Spinal cord (tissue), 10 donors: ENCODE measurements at places on chromosomes 2 and 18.

DNA sequence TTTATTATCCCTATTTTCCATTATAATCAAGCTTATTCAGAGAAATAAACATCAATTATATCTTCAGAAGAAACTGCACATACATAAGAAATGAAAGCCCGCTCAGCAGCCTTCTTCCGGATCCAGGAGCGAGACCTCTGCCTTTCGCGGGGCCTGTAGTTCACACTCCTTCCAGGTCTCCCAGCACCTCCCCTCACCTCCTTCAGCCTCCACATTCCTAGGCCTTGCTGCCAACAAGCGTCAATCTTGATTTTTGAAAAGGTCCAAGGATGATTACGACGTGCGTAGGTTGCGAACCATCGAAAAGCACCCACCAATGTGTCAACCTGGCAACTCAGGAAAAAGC lies 355 bp upstream of the KIDINS220 start:
- H3K36me3 ChIP-seq: no peaks in the 10 kb centered on the region
- no peak overlapping the region for H3K27ac ChIP-seq
- peak overlapping the region; percentile 26 for H3K4me3 ChIP-seq

DNA sequence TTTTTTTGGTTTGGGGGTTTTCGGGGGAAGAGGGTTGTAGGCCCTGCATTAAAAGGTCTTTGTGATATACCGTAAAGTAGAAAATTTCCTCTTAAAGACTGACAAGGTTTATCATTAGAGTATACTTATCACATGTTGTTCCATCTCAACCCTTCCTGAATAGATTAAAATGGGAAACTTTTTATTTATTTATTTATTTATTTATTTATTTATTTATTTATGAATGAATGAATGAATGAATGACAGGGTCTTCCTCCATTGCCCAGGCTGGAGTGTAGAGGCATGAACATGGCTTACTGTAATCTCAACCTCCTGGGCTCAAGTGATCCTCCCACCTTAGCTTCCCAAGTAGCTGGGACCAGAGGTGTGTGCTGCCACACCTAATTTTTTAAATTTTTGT lies 48.5 kb upstream of the SLC3A1 start:
- H3K4me3 ChIP-seq: no peak overlapping the region
- peaks cover 6% of the 10 kb centered on the region for H3K36me3 ChIP-seq
- H3K4me1 ChIP-seq: no peaks in the 10 kb centered on the region
- H3K27me3 ChIP-seq: no peaks in the 10 kb centered on the region

- no peak overlapping the region for H3K27ac ChIP-seq
- H3K4me3 ChIP-seq: no peak overlapping the region
- H3K27me3 ChIP-seq: no peaks in the 10 kb centered on the region
- no peak for DNase-seq
- H3K36me3 ChIP-seq: peaks cover 2% of the 10 kb centered on the region
- no peaks in the 10 kb centered on the region for H3K4me1 ChIP-seq
Measured at GRCh38 chr2:19886261-19886660, 15.5 kb downstream of the TTC32 start.

DNA sequence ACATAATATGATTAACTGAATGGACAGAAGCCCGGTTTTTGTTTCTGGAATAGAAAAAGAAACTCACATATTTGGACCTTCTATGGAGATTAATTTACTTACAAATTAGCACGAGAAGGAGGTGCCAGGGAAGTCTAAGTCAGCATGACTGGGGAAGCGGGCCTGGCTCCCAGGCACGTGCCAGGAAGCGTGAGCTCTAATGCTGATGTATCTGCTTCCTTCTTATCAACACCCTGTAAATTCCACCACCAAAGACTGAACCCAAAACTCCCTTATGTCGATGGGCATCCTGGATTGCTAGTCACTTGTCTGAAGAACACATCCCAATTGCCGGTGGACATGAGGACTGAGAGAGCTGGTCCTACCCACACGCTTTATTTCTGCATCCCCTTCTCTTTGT lies 134.5 kb downstream of the GALNT14 start:
- H3K27ac ChIP-seq: no peak overlapping the region
- peaks cover 9% of the 10 kb centered on the region for H3K4me1 ChIP-seq
- DNase-seq: no peak

- no peaks in the 10 kb centered on the region for H3K36me3 ChIP-seq
- DNase-seq: no peak
- no peak overlapping the region for H3K4me3 ChIP-seq
- peaks cover 8% of the 10 kb centered on the region for H3K4me1 ChIP-seq
- no peaks in the 10 kb centered on the region for H3K27me3 ChIP-seq
- H3K27ac ChIP-seq: no peak overlapping the region
Measured at GRCh38 chr2:191556463-191556862, 121.5 kb upstream of the NABP1 start.

DNA sequence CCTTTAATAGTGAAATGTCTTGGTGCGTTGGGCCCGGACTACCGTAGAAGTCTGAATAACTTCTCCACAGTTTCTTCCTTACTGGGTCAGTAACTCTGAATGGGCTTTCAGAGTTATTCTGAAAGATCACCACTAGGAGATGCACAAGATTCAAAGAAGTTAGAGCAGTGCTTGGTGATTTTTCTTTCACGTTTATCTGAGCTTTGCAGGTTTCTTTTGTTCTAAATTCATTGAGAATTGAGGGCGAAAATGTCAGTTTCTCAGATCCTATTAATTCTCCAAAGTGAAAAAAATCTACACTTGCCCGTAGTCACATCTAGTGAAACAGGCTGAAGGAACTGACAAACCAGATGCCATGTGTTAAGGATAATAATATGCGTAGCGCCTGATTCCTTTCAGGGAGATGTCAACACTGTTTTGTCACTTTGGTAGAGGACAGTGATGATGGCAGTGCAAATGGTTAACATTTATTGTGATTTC lies 70.1 kb downstream of the QPCT start:
- DNase-seq: peak; percentile 89
- no peaks in the 10 kb centered on the region for H3K27me3 ChIP-seq
- no peaks in the 10 kb centered on the region for H3K36me3 ChIP-seq
- H3K4me3 ChIP-seq: peak overlapping the region; percentile 7
- H3K4me1 ChIP-seq: no peaks in the 10 kb centered on the region
- H3K27ac ChIP-seq: no peak overlapping the region

DNA sequence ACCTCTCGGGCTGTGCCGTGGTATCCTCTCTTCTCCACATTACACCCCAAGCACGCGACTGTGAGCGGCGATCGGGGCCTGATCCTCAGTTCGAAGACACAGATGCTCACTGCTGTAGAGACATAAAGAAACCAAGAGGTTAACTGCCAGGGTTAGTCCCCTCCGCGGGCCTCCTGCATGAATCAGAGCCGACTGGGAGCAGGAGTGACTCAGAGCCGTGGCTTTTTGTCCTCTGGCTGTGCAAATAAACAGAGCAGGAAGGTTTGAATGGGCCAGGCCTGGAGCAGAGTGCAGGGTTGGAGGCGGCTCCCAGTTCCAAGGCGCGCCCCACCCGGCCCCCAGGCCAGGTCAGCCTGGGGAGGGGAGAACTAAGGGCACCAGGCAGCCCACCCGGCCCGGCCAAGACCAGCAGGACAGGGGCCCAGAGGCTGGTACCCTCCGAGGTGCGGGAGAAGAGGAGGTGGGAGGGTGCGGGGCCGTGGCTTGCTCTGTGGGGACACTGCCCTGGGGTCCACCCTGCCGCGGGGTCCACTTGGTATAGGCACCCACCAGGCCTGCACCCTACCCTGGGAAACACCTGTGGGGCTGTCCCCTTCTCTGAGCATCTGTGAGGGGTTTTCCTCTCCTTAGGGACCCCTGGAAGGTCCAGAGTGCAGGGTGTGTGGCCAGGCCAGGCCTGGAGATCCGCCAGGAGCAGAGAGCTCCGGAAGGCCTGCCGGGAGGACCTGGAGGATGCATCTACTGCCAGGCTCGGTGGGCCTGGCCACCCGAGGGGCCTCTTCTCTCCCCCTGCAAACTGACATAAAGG lies 16.5 kb downstream of the TWIST2 start:
- H3K4me3 ChIP-seq: no peak overlapping the region
- H3K4me1 ChIP-seq: peaks cover 36% of the 10 kb centered on the region
- peak; percentile 30 for DNase-seq
- H3K36me3 ChIP-seq: no peaks in the 10 kb centered on the region

GRCh38 chr18:79440316-79441110 lies 44.8 kb downstream of the NFATC1 start:
- peaks cover 63% of the 10 kb centered on the region for H3K36me3 ChIP-seq
- H3K27me3 ChIP-seq: no peaks in the 10 kb centered on the region
- H3K27ac ChIP-seq: no peak overlapping the region

DNA sequence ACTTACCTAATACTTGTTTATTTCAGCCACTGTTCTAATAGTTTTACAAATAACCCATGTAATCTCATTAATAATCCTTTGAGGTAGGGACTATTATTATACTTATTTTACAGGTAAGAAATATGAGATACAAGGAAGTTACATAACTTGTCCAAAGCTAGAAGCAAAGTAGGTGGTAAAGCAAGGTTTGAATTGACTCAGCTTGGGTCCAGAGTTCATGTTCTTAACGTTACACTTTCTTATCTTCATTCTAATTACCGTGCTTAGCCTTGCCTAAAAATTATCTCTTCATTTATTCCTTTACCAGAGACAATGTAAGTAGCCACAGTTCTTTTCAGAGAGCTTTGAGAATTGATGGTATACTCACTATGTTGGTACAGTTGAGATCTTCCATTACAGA lies 743.6 kb downstream of the KCNJ3 start:
- H3K36me3 ChIP-seq: no peaks in the 10 kb centered on the region
- no peak for DNase-seq
- no peak overlapping the region for H3K4me3 ChIP-seq

DNA sequence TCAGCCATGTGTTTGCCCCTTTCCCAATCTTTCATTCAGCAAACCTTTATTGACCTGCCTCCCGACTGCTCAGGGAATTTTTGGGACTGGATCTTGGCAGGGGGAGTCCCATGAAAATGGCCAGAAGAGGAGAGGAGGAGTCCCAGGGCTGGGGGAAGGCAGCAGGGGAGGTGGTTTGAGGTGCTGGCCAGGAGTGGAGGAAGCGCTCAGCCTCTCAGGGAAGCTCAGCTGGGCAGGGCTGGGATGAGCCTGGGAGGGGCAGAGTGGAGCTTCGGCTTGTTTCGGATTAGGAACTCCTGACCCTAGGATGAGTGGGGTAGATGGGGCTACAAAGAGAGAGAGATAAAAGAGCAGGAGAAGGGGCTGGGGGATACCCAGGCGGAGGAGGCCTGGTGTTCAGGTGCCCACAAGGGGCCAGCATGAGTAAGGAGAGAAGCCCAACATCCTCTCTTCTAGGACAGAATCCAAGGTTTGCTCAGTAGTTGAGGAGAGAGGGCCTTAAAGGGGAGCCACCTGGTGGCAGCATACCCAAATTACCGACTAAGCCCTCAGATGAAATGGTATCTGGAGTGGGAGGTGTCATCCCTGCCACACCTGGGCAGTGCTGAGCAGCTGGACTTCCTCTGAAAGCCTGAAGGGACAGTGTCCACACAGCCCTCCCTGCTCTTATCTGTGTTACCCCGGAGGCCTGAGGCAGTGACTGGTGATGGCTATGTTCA lies 91.1 kb downstream of the INHBB start:
- peaks cover 13% of the 10 kb centered on the region for H3K27me3 ChIP-seq
- H3K4me3 ChIP-seq: no peak overlapping the region
- no peak overlapping the region for H3K27ac ChIP-seq

GRCh38 chr2:164778723-164779122 lies 62.9 kb downstream of the COBLL1 start:
- H3K36me3 ChIP-seq: no peaks in the 10 kb centered on the region
- H3K4me1 ChIP-seq: no peaks in the 10 kb centered on the region
- no peak for DNase-seq
- H3K4me3 ChIP-seq: no peak overlapping the region

GRCh38 chr2:28643327-28643726 lies 108.3 kb upstream of the PPP1CB start:
- H3K27me3 ChIP-seq: no peaks in the 10 kb centered on the region
- H3K4me3 ChIP-seq: no peak overlapping the region
- DNase-seq: no peak
- no peaks in the 10 kb centered on the region for H3K36me3 ChIP-seq

- no peaks in the 10 kb centered on the region for H3K36me3 ChIP-seq
- no peaks in the 10 kb centered on the region for H3K4me1 ChIP-seq
- no peaks in the 10 kb centered on the region for H3K27me3 ChIP-seq
- H3K27ac ChIP-seq: no peak overlapping the region
- no peak for DNase-seq
Measured at GRCh38 chr18:53991805-53992204, 232.7 kb downstream of the MBD2 start.

GRCh38 chr2:79993144-79993543 lies 311.4 kb downstream of the LRRTM1 start:
- no peak for DNase-seq
- H3K27ac ChIP-seq: no peak overlapping the region
- H3K4me3 ChIP-seq: no peak overlapping the region
- H3K4me1 ChIP-seq: no peaks in the 10 kb centered on the region
- H3K36me3 ChIP-seq: no peaks in the 10 kb centered on the region

GRCh38 chr2:44836916-44837315 lies 104.6 kb upstream of the SIX3 start:
- no peaks in the 10 kb centered on the region for H3K27me3 ChIP-seq
- DNase-seq: no peak
- no peaks in the 10 kb centered on the region for H3K36me3 ChIP-seq
- H3K4me1 ChIP-seq: no peaks in the 10 kb centered on the region
- no peak overlapping the region for H3K4me3 ChIP-seq
- H3K27ac ChIP-seq: no peak overlapping the region

- no peak overlapping the region for H3K27ac ChIP-seq
- H3K4me1 ChIP-seq: peaks cover 12% of the 10 kb centered on the region
- no peak for DNase-seq
- H3K36me3 ChIP-seq: no peaks in the 10 kb centered on the region
- no peaks in the 10 kb centered on the region for H3K27me3 ChIP-seq
- no peak overlapping the region for H3K4me3 ChIP-seq
Measured at GRCh38 chr2:105129722-105130232, 91.9 kb downstream of the MRPS9 start.

GRCh38 chr2:157849591-157849990 lies 26.5 kb downstream of the ACVR1 start:
- no peak overlapping the region for H3K27ac ChIP-seq
- DNase-seq: no peak
- no peak overlapping the region for H3K4me3 ChIP-seq

GRCh38 chr2:179107737-179108136 lies 57.8 kb upstream of the CCDC141 start:
- H3K27me3 ChIP-seq: no peaks in the 10 kb centered on the region
- no peak overlapping the region for H3K4me3 ChIP-seq
- H3K4me1 ChIP-seq: no peaks in the 10 kb centered on the region
- DNase-seq: no peak
- H3K27ac ChIP-seq: no peak overlapping the region
- peaks cover 5% of the 10 kb centered on the region for H3K36me3 ChIP-seq

- H3K36me3 ChIP-seq: peaks cover 13% of the 10 kb centered on the region
- no peak overlapping the region for H3K4me3 ChIP-seq
- H3K27ac ChIP-seq: no peak overlapping the region
- peaks cover 12% of the 10 kb centered on the region for H3K4me1 ChIP-seq
Measured at GRCh38 chr2:98522854-98523253, 78.2 kb downstream of the INPP4A start.

GRCh38 chr2:64838817-64839216 lies 150.4 kb upstream of the SLC1A4 start:
- H3K27ac ChIP-seq: no peak overlapping the region
- H3K27me3 ChIP-seq: no peaks in the 10 kb centered on the region
- no peaks in the 10 kb centered on the region for H3K4me1 ChIP-seq
- H3K4me3 ChIP-seq: no peak overlapping the region
- DNase-seq: no peak

- H3K4me3 ChIP-seq: no peak overlapping the region
- H3K4me1 ChIP-seq: no peaks in the 10 kb centered on the region
- DNase-seq: peak; percentile 24
- H3K27me3 ChIP-seq: no peaks in the 10 kb centered on the region
- no peaks in the 10 kb centered on the region for H3K36me3 ChIP-seq
Measured at GRCh38 chr2:198587741-198588140, 783.3 kb downstream of the PLCL1 start.
